Stomach (tissue), 19 donors: ENCODE measurements at places on chromosomes 2 and 18. TPM values are rescaled to one million over a fixed set of nuclear protein-coding genes. Genes with fewer than 3 reads are reported as not detected.

RNF138 gene
- 16.0 TPM for polyA plus RNA-seq

UGT1A4 gene
- not detected for polyA plus RNA-seq

- peak; percentile 76 for DNase-seq
Observed at GRCh38 chr2:172270278-172271079, 156.9 kb upstream of the ITGA6 start.

DNA sequence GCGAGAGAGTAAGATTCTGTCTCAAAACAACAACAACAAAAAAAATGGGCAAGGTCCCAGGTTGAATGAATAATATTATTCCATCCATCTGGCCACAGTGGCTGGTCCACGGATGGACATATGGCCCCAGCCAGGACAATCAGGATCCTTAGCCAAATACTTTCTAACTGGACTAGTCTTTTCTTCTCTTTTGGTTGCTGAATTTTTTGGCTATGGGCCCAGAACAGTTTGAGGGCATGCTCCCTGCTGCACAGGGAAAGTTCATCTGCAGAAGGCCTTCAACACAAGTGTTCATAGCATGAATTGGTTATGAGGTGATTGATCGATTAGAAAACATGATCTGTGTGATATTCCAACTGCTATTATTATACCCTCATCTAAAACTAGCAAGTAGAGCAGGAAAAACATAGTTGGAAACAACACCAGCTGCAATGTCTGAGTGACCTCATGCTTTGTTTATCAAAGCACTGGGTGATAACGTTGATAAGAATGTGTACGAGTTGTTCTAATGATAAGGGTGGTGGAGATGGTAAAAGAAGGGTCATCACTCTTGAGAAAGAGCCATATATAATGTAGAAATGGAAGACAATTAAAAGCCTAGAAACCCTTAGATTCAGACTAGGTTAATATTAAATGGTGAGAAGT, 47.8 kb upstream of the RNF103 start:
- DNase-seq: peak; percentile 28

DNA sequence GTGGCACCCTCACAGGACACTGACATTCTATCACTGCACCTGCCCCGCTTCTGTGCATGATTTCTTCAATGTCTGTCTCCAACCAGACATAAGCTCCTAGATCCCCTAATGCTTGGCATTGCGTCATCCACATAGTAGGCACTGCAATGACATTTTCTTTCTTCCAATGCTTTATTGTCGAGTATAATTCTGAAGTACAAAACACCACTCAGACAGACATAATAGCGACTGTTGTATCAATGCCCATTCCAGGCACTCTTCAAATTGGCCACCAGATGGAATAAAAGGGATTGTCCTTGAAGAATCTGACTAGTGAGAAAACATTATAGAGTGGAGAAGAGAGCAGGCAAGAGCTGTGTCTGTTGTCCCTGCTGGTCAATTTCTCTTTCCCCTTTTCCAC, 89.0 kb downstream of the LPIN1 start:
- no peak for DNase-seq

DNA sequence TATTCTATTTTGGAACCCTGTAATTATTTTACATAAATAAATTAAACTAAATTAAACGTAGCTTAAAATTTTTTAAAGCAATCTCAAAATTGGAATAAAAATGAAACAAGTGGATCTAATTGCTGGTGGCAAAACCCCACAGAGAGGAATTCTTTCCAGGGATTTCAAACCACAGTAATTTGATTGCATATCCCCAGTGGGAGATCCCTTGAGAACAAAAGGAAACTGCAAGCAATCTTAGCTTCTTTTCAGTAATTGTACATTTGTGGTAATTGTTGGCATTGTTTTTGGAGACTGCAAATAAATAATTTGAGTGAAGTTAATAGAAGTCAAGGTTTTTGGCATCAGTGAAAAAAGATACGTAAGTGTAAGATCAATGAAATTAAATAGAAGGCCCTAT, 58.7 kb upstream of the MYCN start:
- no peak for DNase-seq

DNA sequence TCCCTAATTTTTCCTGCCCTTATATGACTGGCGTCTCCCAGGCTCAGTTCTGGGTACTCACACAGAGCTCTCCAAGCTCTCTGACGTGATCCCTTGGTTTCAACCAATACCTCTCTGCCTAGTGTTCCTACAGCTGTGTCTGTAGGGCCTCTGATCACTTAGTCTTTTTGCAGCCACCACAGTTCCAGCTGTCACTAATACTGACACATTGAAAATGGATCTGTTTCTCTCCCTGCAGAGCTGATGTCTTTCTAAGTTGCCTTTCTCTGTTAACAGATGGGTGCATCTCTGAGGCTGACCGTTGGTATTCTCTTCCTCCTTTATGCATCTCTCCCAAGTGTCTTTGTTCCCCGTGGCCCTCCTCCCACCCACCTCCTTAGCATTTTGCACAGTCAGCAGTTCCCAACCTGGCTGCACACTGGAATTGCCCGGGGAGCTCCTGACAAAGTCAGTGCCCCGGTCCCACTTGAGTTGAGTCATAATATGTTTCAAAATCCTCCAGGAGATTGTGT, 62.5 kb downstream of the CERS6 start:
- peak; percentile 40 for DNase-seq

GRCh38 chr2:202178346-202178958, 59.9 kb downstream of the SUMO1 start:
- peak; percentile 85 for DNase-seq

CXCR1 gene
- polyA plus RNA-seq: 0.61 TPM

XRCC5 gene
- 70.2 TPM for polyA plus RNA-seq

- DNase-seq: peak; percentile 24
Observed at GRCh38 chr2:20599861-20600461, 50.9 kb downstream of the HS1BP3 start.

DNA sequence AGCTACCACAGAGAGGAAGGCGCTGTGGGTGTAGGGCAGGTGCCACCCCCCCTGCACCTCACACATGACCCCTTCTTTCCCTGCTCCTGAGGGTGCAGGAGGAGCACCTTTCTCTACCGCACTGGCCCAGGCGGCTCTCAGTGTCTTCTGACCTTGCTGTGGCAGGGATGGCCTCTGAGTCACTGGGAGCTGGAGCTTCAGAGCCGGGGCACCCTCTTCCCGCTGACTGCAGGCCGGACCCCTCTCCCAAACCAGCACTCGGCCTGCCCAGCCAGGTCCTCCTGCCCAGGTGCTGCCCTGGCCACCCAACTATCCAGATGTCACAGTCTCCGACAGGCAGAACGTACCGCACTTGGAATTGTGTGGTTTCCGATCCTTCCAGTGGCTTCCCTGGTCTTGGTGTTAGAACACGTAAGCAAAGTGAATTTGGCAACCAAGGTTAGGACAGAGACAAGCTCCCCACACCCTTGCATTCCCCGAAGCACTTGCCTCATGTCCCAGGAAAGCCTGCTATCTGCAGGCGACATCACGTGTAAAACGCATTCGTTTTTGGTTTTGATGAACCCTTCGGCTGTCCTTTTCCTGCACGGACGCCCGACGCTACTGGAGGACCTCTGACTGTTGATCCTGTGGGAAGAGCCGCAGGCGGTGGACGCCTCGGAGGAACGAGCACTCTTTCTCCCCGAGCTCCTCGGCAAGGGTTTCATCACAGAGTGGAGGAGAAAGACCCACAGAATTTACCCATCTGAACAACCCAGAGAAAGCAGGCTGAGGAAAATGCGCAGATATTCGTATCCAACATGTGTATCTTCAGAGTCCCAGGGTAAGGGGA, 24.7 kb upstream of the KCNG2 start:
- DNase-seq: no peak

GRCh38 chr2:96197546-96198255, 10.9 kb downstream of the STARD7 start:
- no peak for DNase-seq

GRCh38 chr2:207328944-207329386, 163.2 kb upstream of the KLF7 start:
- no peak for DNase-seq

GRCh38 chr18:74625157-74625556, 27.5 kb downstream of the ZNF407 start:
- DNase-seq: no peak

DNA sequence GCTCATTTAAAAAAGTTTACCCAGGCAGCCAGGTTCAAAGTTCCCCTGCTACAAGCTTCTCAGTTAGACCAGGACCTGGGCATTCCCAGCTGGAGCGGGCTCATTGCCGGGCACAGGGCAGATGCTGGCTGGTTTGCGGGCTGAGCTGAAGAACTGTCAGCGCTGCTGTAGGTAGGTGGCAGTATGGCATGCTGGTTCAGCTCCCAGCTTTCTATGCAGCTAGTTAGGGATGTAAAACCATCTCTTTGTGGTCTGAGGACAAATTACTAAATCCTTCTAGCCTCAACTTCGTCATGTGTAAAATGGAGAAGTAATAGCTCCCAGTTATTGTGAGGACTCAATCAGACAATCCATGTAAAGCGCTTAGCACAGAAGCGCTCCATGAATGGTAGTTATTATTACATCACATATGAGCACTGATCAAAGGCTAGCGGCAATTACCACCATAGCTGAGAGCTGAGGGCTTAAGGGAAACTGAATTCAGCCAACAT, 2.4 kb upstream of the LDLRAD4 start:
- DNase-seq: peak; percentile 90

DNA sequence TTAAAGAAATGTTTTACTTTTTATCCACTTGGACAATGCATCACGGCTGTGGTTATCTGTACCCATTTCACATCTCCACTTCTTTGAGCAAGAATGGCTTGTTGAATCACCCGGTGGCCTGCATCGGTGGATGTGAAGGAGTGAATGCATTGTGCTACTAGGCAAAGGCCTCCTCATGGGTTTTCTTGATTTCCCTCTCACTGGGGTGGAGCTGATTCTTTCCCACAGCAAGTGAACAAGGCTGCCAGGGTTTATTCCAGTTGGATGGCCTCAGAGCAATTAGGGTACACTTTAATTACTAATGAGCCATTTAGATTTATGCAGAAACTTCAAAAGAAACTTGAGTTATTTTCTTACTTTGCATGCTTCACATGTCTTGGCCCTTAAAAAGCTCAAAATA, 387.1 kb downstream of the RND3 start:
- no peak for DNase-seq

GRCh38 chr2:17628349-17629261, 88.1 kb downstream of the VSNL1 start:
- DNase-seq: no peak

- DNase-seq: no peak
Observed at GRCh38 chr2:144376460-144376859, 143.5 kb downstream of the ZEB2 start.

HRH4 gene
- not detected for polyA plus RNA-seq

DQX1 gene
- 4.1 TPM for polyA plus RNA-seq

- DNase-seq: no peak
Observed at GRCh38 chr2:192443831-192444230, 249.1 kb upstream of the TMEFF2 start.

- DNase-seq: no peak
Observed at GRCh38 chr2:15797231-15797938, 143.0 kb upstream of the MYCN start.

SPP2 gene
- not detected for polyA plus RNA-seq

IGFBP5 gene
- 92.1 TPM for polyA plus RNA-seq

HK2 gene
- 14.4 TPM for polyA plus RNA-seq

DNA sequence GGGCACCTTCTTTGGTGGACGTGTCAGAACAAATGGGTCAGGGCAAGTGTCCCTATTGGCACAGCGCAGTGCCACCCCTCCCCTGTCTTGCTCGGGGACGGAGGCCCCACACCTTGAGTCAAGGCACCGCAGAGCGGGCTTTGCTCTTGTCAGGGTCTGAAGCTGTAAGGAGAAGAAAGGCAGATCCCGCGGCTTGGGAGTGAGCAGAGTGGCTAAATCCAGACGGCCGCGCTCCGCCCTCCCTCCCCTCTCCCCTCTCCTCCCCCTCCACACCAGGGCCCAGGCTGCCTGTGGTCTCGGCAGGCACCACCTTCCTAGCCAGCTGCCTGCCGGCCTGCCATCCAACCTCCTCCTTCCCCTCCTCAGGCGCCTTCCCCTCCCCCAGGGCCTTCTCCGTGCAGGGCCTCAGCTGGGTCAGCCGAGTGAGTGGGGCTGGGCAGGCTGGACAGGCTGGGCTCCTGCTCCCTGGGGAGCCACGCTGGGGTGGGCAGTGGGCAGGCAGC, 25.8 kb downstream of the SPEG start:
- peak; percentile 90 for DNase-seq

PDIA6 gene
- polyA plus RNA-seq: 98.7 TPM

MYO5B gene
- polyA plus RNA-seq: 38.2 TPM

DNA sequence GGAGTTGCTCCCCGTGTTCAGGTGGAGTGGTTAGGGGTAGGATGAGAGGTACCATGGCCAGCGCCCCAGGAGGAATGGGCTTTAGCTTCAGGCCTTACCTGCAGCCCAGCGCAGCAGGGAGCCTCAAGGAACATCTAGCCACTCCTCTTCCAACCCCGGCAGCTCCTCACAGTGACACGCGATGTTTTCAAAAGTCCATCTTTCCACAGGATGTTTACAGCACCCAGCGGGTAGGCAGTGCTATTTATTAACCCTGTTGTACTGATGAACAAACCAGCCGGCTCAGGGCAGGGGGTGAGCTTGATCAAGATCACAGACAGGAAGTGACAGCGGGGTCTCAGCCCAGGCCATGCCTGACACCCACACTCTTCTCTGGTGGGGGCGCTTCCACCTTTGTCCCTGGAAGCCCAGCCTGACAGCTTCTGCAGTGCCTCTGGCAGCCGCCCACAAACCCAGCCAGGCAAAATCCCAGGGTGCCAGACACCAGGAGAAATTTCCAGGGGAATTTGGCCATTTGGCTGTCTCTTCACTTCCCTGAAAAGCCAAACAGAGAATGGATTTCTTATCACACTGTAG, 18.4 kb upstream of the PRLH start:
- DNase-seq: no peak

DNA sequence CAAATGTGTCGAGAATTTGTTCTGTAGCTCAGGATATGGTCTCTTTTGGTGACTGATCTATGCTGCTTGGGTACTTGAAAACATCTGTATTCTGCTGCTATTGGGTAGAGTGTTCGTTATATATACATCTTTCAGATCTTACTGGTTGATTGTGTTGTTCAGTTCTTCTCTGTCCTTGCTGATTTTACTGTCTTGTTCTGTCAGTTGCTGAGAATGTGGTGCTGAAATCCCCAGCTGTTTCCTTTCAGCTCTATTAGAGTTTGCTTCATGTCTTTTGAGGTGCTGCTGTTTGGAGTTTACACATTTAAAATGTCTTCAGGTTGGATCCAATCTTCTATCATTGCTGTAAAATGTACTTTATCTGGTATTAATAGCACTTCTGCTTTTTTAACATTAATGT, 12.9 kb downstream of the BCL2L11 start:
- DNase-seq: no peak

- DNase-seq: no peak
Observed at GRCh38 chr2:24708537-24709152, 84.5 kb downstream of the PTRHD1 start.

- no peak for DNase-seq
Observed at GRCh38 chr2:6535572-6535971, 330.1 kb downstream of the CMPK2 start.

- peak; percentile 53 for DNase-seq
Observed at GRCh38 chr18:8754995-8755960, 49.9 kb downstream of the MTCL1 start.

DNA sequence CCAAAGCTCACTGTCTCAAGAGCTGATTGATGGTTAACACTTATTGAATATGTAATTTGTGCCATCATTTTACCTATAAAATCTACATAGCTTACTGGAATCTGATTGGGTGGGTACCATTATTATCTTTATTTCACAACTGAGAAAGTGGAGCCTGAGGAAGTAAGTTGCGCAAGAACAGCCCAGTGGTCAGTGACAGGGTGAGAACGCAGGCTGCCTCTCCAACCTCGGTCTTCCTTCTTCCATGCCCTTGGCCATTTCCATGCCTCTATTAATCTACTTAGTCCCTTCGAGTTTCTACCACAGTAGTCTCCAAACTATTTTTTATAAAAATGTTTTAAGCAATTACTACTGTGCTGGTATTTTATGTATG, 390.9 kb upstream of the VWC2L start:
- DNase-seq: no peak
